ENCODE measurements at places on chromosomes 7 and 10.

DNA sequence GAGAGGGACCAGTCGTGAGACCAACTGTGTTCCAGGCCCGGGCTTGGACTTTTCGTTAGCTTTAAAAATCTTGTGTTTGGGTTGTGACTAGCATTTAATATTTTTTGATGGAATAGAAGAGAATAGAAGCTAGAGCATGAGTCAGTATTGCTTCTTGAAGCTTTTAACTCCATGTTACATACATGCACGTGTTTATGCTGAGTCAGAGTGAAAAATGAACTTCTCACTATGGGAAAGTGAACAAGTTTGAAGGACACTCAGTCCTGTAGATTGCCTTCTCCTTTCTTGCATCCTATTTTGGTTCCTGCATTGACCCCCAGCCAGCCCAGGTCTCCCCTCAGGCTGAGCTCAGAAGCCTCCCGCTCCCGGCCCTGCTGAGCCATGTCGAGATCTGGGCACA is 31.8 kb downstream of the GHRHR start:
- no peak for DNase-seq

GRCh38 chr7:138245682-138246081 is 169.4 kb downstream of the AKR1D1 start:
- no peak for DNase-seq

GRCh38 chr7:110557-111232 is 81.7 kb upstream of the FAM20C start:
- no peak for DNase-seq

GRCh38 chr10:1544929-1545328 is 192.4 kb downstream of the ADARB2 start:
- DNase-seq, result no peak

GRCh38 chr10:1402016-1402770 is 335.1 kb downstream of the ADARB2 start:
- DNase-seq, result no peak

DNA sequence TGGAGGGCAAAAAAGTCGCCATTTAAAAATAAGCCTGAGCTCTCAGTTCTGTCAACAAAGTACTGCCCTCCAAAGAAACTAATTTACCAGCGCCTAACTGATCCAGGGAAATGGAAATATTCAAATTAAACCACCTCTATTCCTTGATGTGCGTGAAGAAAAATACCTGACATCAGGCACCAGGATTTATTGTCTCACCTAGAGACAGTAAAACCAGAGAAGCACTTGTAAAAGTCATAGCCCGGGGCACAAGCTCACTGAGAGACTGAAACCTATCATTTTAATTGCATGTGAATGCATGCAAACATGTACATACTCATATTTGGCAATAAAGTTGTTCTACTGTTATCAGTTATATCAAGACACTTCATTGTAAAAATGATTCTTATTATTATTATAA is 147.3 kb upstream of the VSTM2A start:
- DNase-seq, result no peak

DNA sequence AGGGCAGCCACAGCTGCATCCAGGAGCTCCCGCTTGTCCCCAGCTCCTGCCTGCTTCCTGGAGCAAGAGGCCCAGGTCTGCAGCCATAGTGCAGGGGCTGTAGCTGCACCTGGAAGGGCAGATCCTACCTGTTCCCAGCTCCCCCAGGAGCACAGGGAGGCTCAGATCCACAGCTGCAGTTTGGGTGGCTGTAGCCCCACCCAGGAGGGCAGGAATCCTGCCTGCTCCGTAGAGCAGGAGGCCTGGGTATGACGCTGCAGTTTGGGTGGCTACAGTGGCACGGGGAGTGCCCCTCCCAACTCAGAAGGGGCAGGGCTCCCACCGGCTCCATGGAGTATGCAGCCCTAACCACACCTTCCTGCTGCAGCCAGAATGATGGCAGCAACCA is 26.7 kb upstream of the CDCA7L start:
- no peak for DNase-seq

DNA sequence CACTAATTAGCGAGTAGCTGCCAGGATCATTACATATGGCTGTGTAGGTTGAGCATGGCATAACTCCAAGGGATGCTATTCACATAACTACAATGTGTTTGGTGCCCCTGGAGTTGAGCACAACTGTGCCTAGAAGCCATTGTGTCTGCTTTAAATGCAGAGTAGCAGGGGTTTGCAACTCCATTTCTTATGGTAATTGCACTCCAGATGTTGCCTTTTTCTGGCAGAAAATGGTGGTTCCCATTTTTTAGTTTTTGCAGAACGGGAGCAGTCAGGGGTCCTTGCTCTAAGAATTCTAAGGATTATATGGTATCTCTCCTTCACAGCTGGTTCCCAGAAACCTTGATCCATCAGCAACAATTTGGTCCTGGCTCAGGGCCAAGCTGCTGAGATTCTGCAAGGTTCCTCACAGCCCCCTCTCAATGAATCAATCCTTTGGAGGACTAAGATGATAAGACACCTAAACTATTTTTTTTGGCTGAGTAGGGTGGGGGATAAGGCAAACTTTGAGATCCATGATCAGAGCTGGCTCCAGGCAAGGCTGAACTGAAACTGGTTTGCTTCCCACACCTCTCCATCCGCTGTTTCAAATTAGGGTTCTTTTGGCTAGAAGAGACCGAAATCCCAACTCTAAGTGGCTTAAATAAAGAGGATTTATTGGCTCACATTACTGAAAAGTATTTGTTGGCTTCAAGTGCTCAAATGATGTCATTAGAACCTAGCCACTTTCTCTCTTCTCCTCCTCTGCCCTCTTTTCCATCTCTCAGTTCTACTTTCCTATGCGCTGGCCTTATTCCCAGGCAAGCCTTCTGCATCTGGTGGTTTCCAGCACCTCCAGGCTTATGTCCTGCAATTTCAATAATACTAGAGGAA is 97.5 kb upstream of the CCDC6 start:
- no peak for DNase-seq

DNA sequence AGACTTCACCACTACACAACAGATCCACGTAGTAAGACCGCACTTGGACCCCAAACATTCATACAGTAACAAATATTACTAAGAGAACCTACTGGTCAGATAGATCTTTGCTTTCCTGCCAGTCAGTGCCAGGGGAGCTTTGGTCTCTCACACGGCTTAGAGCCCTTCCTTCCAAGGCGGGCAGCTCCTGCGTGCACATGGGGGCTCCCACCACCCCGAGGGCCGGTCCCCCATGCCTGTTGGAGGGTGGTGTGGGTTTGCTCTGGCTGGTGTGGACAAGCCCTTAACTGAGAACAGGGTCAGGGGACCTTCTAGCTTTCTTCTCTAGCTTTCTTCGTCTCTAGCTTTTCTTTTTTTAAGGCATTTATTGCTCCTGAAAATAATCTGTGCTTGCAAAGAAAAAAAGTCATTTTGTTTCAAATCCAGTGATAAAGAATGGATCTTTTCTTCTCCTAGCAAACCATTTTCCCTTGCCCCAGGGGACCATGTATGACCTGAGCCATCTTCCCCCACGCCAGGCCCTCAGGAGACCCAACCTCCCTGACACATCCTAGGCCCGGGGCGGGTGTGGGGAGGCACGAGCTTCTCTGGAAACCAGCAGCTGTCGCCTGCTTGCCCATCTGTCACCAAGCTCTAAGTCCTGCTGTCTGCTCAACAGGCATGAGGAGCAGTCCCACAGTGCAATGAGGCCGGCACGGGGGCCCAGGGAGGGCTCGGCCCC is 591.1 kb downstream of the PTPRN2 start:
- no peak for DNase-seq

Data from esophagus squamous epithelium (tissue), 5 donors.